MCF 10A (cell line): ENCODE measurements at places on chromosomes 2 and 18. TPM values are rescaled to one million over a fixed set of nuclear protein-coding genes. Genes with fewer than 3 reads are reported as not detected.

- peaks cover 5% of the 10 kb centered on the region for H3K4me1 ChIP-seq
- DNase-seq, result no peak
- H3K27ac ChIP-seq, result no peak overlapping the region
Measured at GRCh38 chr2:138893746-138894145, 113.6 kb upstream of the NXPH2 start.

DNA sequence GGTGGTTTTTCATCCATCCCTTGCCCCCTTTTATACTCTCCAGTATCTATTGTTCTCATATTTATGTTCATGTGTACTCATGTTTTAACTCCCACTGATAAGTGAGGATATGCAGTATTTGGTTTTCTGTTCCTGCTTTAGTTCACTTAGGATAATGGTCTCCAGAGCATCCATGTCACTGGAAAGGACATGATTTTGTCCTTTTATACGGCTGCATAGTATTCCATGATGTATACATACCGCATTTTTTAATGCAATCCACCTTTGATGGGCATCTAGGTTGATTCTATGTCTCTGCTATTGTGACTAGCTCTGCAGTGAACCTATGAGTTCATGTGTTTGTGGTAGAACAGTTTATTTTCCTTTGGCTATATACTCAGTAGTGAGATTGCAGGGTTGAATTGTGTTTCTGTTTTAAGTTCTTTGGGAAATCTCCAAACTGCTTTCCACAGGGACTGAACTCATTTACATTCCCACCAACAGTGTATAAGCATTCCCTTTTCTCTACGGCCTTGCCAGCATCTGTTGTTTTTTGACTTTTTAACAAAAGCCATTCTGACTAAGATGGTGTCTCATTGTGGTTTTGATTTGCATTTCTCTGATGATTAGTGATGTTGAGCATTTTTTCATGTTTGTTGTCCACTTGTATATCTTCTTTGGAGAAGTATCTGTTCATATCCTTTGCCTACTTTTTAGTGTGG, 420.2 kb downstream of the THSD7B start:
- no peaks in the 10 kb centered on the region for H3K36me3 ChIP-seq
- peaks cover 6% of the 10 kb centered on the region for H3K4me1 ChIP-seq
- H3K27me3 ChIP-seq, result no peaks in the 10 kb centered on the region
- DNase-seq, result no peak

- H3K27me3 ChIP-seq, result no peaks in the 10 kb centered on the region
- H3K4me3 ChIP-seq, result no peak overlapping the region
- peak; percentile 68 for DNase-seq
- no peaks in the 10 kb centered on the region for H3K36me3 ChIP-seq
- H3K27ac ChIP-seq, result no peak overlapping the region
- H3K4me1 ChIP-seq, result peaks cover 7% of the 10 kb centered on the region
Measured at GRCh38 chr2:29749843-29750242, 171.5 kb downstream of the ALK start.

DNA sequence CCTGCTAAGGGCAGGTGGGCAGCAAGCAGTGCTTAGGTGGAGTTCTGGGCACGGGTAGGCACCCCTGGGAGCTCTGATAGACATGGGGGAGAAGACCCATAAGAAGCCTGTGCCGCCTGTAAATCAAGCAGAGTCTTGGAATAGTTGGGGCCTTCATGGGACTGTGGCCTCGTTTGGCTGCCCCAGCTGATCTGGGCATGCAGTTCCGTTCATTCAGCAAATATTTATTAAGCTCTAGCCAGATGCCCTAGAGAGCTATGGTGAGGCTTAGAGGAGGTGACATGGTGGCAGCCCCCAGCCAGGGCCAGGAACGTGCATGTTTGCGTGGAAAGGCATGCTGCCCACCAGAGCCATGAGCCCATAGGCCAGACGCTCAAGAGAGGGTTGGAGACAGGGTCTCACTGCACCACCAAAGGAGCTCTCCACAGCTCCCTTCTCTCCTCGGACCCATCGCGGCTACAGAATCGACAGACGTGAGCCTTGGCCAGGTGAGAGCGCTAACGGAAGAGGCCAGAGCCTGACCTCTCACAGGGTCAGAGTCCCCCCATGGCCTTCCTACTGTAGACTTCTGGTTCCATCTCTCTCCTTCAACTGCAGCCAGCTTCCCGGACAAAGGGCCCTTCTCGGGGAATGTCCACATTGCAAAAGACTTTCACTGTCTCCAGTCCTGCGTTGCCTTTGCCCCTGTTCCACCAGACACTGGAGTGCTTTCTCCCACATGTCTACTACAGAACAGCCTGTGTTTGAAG, 135.7 kb downstream of the INHBB start:
- H3K27ac ChIP-seq, result no peak overlapping the region
- DNase-seq, result no peak
- no peaks in the 10 kb centered on the region for H3K36me3 ChIP-seq
- H3K4me1 ChIP-seq, result no peaks in the 10 kb centered on the region

DNA sequence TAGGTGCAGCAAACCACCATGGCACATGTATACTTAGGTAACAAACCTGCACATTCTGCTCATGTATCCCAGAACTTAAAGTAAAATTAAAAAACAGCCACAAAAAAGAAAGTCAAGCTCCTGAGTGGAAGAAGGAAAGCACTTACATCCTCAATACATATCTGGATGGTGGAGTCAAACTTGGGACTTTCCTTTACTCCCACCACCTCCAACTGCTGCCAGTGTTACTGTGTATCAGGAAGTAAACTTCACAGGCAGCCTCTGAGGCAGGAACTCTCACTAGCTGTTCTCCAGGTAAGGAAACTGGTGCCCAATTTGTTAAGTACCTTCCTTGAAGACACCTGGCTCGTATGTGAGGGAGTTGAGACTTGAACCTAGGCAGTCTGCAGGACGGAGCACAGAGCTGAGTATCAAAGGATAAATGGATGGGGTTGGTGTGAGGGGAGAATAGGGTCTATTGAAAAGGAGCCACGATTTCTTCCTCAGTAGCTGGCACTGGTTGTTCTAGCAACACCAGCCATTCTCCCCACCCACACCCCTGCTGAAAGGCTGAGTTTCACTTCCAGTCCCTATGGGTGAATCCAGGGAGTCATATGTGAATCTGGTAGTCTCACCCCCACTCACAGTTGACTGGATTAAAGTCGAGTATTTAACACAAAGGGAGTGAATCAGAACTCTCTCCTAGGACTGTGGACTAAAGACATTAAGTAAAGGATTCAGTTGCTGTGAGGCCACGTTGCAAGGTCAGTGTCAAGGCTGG, 50.0 kb upstream of the GPR39 start:
- no peaks in the 10 kb centered on the region for H3K4me1 ChIP-seq
- no peak for DNase-seq
- no peaks in the 10 kb centered on the region for H3K27me3 ChIP-seq

DNA sequence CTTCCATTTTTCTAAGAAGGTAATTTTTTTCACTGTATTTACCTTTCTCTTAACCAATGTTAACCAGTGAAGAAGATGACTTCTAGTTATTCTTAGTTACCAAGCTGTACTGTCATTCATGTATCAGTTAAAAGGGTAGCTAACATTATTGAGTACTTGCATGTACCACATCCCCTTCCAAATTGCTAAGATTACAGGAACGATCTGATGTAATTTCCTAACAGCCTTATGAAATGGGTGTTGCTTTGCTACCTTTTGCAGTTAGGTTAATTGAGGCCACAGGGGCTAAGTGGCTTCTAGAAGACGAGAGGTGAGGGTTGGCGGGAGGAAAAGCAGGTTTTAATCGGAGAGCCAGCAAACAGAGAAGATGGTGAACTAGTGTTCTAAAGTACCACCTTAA, 1.8 kb upstream of the SULT6B1 start:
- DNase-seq, result peak; percentile 27
- H3K36me3 ChIP-seq, result no peaks in the 10 kb centered on the region
- no peaks in the 10 kb centered on the region for H3K27me3 ChIP-seq
- peaks cover 14% of the 10 kb centered on the region for H3K4me1 ChIP-seq

- no peak overlapping the region for H3K4me3 ChIP-seq
- H3K36me3 ChIP-seq, result no peaks in the 10 kb centered on the region
- no peak overlapping the region for H3K27ac ChIP-seq
Measured at GRCh38 chr2:160431441-160431840, 62.2 kb downstream of the RBMS1 start.

- no peak for DNase-seq
- H3K27me3 ChIP-seq, result no peaks in the 10 kb centered on the region
- H3K36me3 ChIP-seq, result peaks cover 70% of the 10 kb centered on the region
- H3K4me1 ChIP-seq, result peaks cover 5% of the 10 kb centered on the region
- H3K4me3 ChIP-seq, result no peak overlapping the region
- H3K27ac ChIP-seq, result no peak overlapping the region
Measured at GRCh38 chr18:31878358-31878757, 64.6 kb downstream of the TRAPPC8 start.

GRCh38 chr18:73244401-73244800, 376.6 kb upstream of the NETO1 start:
- H3K27ac ChIP-seq, result no peak overlapping the region
- peaks cover 6% of the 10 kb centered on the region for H3K4me1 ChIP-seq
- H3K36me3 ChIP-seq, result peaks cover 6% of the 10 kb centered on the region
- no peak overlapping the region for H3K4me3 ChIP-seq
- no peaks in the 10 kb centered on the region for H3K27me3 ChIP-seq

DNA sequence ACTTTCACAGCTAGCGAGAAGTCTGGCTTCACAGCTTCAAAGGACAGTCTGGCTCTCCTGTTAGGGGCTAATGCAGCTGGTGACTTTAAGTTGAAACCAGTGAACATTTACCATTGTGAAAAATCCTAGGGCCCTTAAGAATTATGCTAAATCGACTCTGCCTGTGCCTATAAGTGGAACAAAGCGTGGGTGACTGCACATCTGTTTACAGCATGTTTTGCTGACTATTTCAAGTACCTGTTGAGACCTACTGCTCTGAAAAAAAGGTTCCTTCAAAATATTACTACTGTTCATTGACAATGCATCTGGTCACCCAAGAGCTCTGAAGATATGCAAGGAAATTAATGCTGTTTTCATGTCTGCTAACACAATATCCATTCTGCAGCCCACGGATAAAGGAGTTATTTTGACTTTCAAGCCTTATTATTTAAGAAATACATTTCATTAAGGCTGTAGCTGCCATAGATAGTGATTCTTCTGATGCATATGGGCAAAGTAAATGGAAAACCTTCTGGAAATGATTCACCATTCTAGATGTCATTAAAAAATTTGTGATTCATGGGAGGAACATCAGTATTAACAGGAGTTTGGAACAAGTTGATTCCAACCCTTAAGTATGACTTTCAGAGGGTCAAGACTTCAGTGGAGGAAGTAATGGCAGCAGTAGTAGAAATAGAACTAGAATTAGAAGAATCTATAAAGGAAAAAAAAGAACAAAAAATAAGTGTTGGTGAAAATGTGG, 48.9 kb downstream of the POLR1A start:
- peaks cover 5% of the 10 kb centered on the region for H3K4me1 ChIP-seq
- H3K27ac ChIP-seq, result no peak overlapping the region

GRCh38 chr18:60485201-60485600, 112.6 kb upstream of the MC4R start:
- H3K4me1 ChIP-seq, result no peaks in the 10 kb centered on the region
- H3K36me3 ChIP-seq, result no peaks in the 10 kb centered on the region
- no peak overlapping the region for H3K27ac ChIP-seq
- H3K27me3 ChIP-seq, result peaks cover 91% of the 10 kb centered on the region
- H3K4me3 ChIP-seq, result no peak overlapping the region
- DNase-seq, result no peak

- DNase-seq, result no peak
- H3K27me3 ChIP-seq, result no peaks in the 10 kb centered on the region
- H3K4me1 ChIP-seq, result no peaks in the 10 kb centered on the region
Measured at GRCh38 chr2:149692961-149693396, 105.4 kb upstream of the MMADHC start.

GRCh38 chr2:117523267-117523666, 291.2 kb upstream of the DDX18 start:
- H3K4me3 ChIP-seq, result no peak overlapping the region
- no peaks in the 10 kb centered on the region for H3K27me3 ChIP-seq
- DNase-seq, result peak; percentile 81

DNA sequence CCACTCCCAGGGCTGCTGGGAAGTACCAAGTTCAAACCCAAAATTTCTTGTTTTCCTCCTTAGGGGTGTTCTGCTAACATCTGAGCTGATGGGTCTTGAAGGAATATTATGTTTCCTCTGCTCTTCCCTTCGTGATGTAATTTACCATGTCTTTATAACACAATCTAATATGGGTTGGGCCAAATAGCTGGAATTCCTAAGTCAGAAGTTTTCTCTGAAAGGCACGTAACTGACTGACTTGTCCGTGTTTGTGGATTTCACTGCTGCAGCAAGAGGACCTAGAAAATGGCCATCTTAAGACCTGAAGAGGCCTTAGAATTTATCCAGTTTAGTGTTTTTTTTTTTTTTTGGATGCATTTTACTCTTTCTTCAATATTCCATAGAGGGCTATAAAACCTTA, 256.7 kb downstream of the DCDC2C start:
- no peaks in the 10 kb centered on the region for H3K36me3 ChIP-seq
- no peaks in the 10 kb centered on the region for H3K27me3 ChIP-seq
- DNase-seq, result no peak
- peak overlapping the region; percentile 49 for H3K27ac ChIP-seq
- H3K4me3 ChIP-seq, result no peak overlapping the region

GRCh38 chr2:43408407-43409160, 182.2 kb upstream of the ZFP36L2 start:
- no peak for DNase-seq
- H3K27ac ChIP-seq, result no peak overlapping the region
- no peak overlapping the region for H3K4me3 ChIP-seq
- H3K36me3 ChIP-seq, result peaks cover 7% of the 10 kb centered on the region

- no peak for DNase-seq
- no peak overlapping the region for H3K4me3 ChIP-seq
- no peak overlapping the region for H3K27ac ChIP-seq
- H3K27me3 ChIP-seq, result no peaks in the 10 kb centered on the region
- peaks cover 3% of the 10 kb centered on the region for H3K36me3 ChIP-seq
- H3K4me1 ChIP-seq, result no peaks in the 10 kb centered on the region
Measured at GRCh38 chr2:32812316-32812715, 134.4 kb upstream of the LTBP1 start.

- peaks cover 6% of the 10 kb centered on the region for H3K36me3 ChIP-seq
- peaks cover 25% of the 10 kb centered on the region for H3K4me1 ChIP-seq
- no peak overlapping the region for H3K4me3 ChIP-seq
- peak overlapping the region; percentile 51 for H3K27ac ChIP-seq
- H3K27me3 ChIP-seq, result no peaks in the 10 kb centered on the region
Measured at GRCh38 chr18:48566589-48566988, 27.8 kb downstream of the CTIF start.

- H3K27me3 ChIP-seq, result no peaks in the 10 kb centered on the region
- no peak overlapping the region for H3K27ac ChIP-seq
- H3K4me3 ChIP-seq, result no peak overlapping the region
- no peaks in the 10 kb centered on the region for H3K36me3 ChIP-seq
Measured at GRCh38 chr2:170462433-170463205, 252.5 kb upstream of the SP5 start.

- no peak for DNase-seq
- no peak overlapping the region for H3K27ac ChIP-seq
Measured at GRCh38 chr2:2466534-2466933, 135.5 kb upstream of the MYT1L start.

Gene NFATC1
- total RNA-seq, result 2.0 and 3.7 TPM in 2 replicates

Gene ANKRD30B
- not detected in 2 replicates for total RNA-seq

Gene TEX44
- not detected in 2 replicates for total RNA-seq

Gene TNFAIP6
- 1.8 and 3.7 TPM in 2 replicates for total RNA-seq

Gene UBXN4
- total RNA-seq, result 79.0 and 101 TPM in 2 replicates

Gene SLC4A5
- 0.12 and 0.70 TPM in 2 replicates for total RNA-seq

Gene VSNL1
- total RNA-seq, result 1.3 and 2.4 TPM in 2 replicates

Gene UGT1A6
- total RNA-seq, result 0.79 TPM in 1 of 2 replicates, not detected in the other

Gene UNC80
- not detected in 2 replicates for total RNA-seq

Gene NXPH2
- total RNA-seq, result not detected in 2 replicates

Gene TXNDC2
- total RNA-seq, result not detected in 2 replicates

Gene ATP6V1C2
- total RNA-seq, result 0.19 and 0.47 TPM in 2 replicates

Gene IL37
- total RNA-seq, result not detected in 2 replicates

Gene ALK
- total RNA-seq, result 0.07 TPM in 1 of 2 replicates, not detected in the other

Gene STPG4
- 0.83 TPM in 1 of 2 replicates, not detected in the other for total RNA-seq

Gene MTHFD2
- total RNA-seq, result 387 and 470 TPM in 2 replicates

Gene EMILIN1
- total RNA-seq, result 0.20 and 0.21 TPM in 2 replicates
